ENCODE measurements at places on chromosomes 1 and 21.

- peak; percentile 10 for DNase-seq
Measured at GRCh38 chr1:61921435-61921834, 179.2 kb downstream of the PATJ start.

DNA sequence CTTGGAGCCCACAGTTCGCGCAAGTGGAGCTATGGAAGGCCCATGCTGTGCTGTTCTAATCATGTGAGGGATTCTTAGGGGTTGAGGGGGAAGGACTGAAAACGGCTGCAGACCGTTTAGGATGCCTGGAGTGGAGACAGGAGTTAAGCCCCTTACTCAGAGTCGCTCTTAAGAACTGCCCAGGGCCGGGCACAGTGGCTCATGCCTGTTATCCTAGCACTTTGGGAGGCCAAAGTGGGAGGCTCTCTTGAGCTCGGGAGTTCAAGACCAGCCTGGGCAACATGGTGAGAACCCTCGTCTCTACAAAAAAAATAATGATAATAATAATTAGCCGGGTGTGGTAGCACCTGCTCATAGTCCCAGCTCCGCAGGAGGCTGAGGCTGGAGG, 1.1 kb downstream of the ZNF672 start:
- DNase-seq: no peak

- no peak for DNase-seq
Measured at GRCh38 chr1:187878883-187879282, 1050.1 kb downstream of the PLA2G4A start.

DNA sequence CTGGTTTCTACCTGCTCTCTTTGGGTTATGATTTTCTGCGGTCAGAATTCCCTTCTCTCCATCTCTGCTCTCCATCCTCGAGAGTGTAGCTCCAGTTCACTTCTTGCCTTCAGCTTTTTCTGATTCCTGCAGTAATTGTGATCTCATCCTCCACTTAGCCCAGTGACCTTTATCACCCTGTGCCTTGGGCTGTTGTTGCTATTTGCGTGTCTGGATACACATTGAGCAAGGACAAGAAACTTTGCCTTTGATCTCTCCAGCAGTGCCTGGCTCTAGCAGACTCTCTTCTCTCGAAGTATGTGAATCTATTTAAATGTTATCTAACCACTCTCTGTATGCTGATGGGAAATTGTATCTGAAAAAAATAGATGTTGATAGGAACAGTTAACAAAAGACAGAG, 76.4 kb upstream of the MARK1 start:
- DNase-seq: no peak

- no peak for DNase-seq
Measured at GRCh38 chr1:25047506-25048240, 117.6 kb upstream of the RUNX3 start.

DNA sequence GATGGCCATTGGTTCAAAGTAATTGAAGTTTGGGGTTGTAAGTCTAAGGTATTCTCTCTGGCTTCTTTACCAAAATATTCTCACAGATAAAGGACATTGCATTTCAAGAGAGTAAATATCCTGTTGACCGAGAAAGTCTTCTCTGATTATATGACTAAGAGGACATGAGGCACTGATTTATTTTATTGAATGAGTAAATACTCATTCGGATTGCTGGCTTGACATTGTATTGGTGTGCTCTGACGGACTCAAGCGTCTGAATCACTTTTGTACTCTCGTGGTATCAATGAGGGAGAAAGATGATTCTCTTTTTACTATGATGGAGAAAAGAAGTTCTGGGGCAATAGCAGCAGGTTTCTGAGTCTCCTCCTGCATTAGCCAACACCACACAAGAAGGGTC, 205.3 kb upstream of the RRP15 start:
- DNase-seq: no peak

GRCh38 chr1:30274976-30275621, 448.3 kb downstream of the MATN1 start:
- no peak for DNase-seq

DNA sequence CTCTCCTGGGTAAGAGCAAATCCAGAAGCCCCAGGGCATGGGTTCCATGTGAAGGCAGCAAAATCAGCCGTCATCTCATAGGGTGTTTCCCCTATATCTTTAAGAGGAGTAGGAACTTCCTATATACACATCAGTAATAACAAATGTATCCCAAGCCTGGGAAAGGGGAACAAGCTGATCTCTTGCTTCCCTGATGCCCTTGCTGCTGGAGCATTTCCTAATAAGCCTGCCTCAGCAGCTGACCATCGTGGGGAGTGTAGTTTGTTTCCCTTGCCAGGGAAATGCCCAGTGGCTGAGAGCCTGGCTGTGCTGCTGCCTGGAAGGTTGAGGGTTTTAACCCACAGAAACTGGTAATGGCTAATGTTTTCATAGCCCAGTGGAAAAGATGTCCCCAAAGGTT, 177.0 kb downstream of the NPHP4 start:
- no peak for DNase-seq

DNA sequence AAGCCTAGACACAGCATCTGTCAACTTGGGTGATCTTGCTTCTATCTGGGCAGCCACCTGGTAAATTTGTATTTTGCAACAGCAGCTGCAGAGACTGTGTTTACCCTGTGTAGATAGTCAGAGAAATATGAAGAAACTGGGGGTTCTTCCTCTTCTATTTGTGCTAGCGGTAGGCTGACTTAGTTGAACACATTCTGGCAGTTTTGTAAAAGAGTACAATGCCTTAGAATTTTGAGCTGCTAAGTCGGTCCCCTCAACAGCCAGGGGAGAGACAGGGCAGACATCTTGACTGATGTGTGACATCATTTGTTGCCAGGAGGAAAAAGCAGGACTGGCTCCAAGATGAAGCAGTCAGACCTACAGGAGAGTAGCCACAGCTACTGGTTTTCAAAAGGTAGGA, 53.7 kb downstream of the KCNJ6 start:
- no peak for DNase-seq

DNA sequence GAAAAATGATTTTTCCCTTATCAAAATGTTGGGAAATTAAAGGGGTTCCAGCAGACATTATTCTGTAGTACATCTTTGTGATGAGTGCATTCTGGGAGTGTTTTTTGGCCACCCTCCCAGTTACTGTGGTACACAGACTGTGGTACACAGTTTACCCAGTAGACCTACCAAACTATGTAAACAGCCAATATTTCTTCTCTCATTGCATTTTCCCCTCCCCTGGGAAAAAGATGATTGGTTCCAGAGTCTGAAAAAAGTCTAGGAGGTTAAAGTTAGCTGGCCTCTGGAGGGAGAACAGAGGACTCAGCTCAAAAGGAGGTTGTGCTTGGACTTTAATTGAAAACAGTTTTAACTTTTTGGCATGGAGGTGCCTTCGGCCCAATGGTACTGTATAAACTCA, 42.5 kb downstream of the PGM1 start:
- DNase-seq: peak; percentile 55

- no peak for DNase-seq
Measured at GRCh38 chr1:246537887-246538286, 28.2 kb downstream of the TFB2M start.

DNA sequence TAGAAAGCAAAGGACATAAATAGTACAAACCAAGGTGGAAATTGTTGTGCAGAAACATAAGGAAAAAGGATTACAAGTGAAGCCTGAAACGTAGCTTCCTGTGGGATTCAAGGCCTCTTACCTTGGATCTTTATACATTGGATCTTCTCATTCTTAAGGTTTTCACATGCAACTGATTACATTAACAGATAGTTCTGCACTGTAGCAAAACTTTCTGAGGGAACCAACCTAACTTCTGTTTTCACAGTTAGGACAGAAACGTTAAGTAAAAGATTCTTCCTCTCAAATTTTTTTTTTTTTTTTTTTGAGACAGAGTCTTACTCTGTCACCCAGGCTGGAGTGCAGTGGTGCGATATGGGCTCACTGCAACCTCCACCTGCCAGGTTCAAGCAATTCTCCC, 7.8 kb upstream of the TM2D1 start:
- no peak for DNase-seq

DNA sequence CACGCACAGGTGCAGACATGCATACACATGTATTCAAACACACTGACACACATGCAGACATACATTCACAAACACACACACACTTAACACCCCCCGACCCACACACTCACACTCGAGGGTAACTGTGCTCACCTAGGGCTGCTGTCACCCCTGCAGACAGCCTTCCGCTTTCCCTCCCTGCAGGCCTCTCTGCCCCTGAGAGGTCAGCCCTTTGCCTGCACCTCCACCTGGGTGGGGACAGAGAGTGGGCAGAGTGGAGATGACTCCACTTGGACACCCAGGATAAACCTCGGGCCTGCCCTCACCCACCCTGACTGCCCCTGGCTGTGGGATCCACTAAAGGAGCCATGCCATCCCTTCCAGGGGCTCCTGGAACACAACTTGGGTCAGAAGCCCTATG, 264.3 kb downstream of the PTPRU start:
- no peak for DNase-seq

DNA sequence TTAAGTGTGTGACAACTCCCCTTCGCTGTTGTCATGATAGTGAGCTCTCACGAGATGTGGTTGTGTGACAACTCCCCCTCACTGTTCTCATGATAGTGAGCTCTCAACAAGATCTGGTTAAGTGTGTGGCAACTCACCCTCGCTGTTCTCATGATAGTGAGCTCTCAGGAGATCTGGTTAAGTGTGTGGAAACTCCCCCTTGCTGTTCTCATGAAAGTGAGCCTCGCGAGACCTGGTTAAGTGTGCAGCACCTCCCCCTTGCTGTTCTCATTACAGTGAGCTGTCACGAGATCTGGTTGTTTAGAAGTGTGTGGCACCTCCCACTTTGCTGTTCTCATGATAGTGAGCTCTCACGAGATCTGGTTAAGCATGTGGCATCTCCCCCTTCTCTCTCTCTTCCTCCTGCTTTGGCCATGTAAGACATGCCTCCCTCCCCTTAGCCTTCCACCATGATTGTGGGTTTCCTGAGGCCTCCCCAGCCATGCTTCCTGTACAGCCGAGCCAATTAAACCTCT, 25.1 kb upstream of the LSS start:
- no peak for DNase-seq

DNA sequence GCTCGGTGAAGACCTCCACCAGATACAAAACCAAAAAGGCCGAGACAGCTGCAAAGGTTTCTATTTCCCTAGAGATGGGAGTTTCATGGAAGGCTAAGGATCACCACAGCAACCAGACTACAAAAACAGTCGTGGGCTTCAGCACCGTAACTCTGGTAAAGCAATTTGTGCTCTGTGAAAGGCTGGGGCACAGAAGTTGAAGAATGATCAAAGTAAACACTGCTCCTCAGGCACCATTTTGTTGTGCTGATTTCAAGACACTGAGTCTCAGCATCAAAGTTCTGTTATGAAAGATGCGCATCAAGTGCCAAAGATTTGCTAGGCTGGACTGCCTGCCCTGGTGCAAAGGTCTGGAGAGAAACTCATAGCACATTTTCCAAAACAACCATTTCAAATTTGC, 116.2 kb downstream of the TGFBR3 start:
- no peak for DNase-seq

DNA sequence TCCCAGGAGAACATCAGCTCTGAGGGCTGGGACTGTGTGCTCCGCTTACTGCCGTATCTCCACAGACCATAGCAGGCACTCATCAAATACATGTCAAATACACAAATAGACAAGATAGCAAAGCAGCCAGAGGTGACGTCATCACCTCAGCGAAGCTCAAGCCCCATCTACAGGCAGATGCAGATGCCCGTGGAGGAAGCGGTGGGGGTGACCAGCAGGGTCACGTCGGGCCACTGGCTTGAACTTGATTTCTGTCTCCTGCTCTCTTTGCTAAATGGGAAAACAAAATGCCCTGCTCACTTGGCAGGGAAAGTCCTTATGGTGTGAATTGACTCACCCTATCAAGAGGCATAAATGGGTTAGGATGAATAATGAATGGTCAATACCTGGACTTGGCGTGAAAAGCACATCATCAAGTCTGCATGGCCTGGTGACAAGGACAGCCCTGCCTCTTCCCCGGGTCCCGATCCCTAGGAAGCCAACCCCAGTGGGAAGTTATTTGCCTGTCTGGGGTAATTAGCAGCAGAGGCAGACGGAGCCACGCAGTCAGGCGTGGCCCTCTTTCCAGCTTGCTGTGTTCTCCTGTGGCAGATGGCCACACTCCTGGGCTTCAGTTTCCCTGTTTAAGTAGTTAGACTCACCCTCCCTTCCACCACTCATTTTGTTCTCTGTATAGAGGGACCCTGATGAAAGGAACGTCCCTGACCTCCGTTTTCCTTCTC, 536.0 kb downstream of the NPHP4 start:
- no peak for DNase-seq

DNA sequence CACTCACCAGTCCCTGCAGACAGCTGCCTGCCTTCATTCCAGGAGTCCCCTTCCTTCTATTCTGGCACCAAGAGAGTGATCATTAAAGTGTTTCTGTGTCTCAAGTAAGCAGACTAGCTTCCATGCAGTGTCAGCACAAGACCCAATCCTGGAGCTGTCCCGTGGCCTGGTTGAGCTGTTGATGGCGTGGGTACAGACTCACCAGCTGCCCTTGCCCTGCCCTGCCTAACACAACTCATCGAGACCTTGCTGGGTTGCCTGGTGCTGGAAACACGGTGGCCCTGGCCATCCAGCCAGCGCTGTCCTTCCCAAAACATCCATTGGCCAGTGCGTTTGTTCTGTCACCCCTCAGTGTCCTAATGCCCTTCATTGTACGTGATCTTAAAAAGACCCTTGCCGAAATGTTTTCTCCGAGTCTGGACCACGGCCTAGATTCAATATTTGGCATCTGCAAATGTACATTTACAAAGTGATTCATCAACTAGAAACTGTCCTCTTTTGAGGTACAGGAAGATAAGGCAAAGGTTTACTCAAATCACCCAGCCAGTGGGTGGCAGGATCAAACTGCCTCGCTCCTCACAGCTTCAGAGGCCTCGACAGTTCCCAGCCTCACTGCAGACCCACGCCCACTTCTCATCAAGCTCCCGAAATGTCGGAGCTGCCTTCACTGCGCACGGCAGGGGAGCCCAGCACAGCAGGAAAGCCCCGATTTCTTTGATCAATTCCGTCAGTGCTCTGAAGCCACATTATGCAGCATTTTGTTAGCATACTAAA, 494.2 kb downstream of the KIF26B start:
- no peak for DNase-seq

- no peak for DNase-seq
Measured at GRCh38 chr1:220386494-220387195, 114.4 kb upstream of the RAB3GAP2 start.

DNA sequence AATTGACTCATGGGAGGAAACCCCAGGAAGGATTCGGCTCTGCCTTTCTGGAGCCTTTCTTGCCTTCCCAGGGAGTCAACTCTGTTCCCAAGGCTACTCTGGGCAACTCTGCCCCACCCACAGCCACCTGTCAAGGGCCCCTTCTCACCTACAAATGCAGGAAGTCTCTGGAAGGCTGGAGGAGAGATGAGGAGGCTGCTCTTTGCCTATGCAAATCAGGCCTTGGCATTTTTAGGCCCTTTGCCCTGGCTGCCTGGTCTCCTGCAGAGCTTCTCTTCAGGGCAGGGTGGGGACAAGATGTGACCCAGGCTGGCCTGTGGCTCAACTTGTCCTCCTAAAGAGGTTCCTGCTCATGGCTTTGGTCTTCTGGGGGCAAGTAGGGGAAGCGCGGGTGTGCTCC, 5.4 kb downstream of the SLC6A9 start:
- DNase-seq: no peak
